ENCODE measurements at places on chromosomes 3 and 15.

GRCh38 chr3:156143136-156143535, 22.8 kb downstream of the KCNAB1 start:
- DNase-seq = no peak

GRCh38 chr3:94378322-94378721, 315.5 kb downstream of the NSUN3 start:
- no peak for DNase-seq

DNA sequence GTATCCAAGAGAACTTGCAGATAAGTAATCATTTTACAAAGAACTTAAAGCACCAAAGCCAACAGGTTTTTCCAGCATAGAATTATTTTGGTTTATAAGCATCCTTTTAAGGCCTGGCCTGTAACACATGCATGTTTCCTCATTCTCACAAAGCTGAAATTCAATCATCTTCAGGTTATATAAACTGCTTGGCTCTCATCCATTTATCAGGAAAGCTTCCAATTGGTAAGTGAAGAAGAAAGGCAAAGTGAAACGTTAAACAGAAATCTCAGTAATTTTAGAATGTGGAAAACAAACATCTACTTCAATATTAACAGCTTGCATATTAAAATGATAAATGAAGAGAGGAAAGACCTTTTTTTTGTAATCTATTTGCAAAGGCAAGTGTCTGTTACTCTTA, 1.6 kb downstream of the SERP1 start:
- DNase-seq = no peak

DNA sequence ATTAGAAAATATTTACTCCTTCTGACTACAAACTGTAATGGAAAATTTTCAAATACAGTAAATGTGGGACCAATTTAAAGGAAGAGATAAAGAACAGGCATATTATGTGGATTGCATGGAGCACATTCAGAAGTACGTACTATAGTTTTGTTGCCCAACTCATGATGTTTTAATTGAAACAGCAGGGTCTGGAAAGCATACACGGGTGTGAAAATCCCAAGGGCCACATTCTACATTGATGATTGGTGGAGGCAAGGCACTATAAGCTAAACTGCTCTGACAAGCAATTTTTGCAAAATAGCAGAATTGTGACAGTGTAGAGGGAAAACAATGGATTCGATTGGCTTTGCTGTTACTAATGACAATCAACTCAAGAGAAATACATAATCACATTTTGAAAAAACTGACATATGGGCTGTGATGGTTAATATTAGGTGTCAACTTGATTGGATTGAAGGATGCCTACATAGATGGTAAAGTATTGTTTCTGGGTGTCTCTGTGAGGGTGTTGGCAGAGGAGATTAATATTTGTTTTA, 458.6 kb downstream of the PYDC2 start:
- no peak for DNase-seq

DNA sequence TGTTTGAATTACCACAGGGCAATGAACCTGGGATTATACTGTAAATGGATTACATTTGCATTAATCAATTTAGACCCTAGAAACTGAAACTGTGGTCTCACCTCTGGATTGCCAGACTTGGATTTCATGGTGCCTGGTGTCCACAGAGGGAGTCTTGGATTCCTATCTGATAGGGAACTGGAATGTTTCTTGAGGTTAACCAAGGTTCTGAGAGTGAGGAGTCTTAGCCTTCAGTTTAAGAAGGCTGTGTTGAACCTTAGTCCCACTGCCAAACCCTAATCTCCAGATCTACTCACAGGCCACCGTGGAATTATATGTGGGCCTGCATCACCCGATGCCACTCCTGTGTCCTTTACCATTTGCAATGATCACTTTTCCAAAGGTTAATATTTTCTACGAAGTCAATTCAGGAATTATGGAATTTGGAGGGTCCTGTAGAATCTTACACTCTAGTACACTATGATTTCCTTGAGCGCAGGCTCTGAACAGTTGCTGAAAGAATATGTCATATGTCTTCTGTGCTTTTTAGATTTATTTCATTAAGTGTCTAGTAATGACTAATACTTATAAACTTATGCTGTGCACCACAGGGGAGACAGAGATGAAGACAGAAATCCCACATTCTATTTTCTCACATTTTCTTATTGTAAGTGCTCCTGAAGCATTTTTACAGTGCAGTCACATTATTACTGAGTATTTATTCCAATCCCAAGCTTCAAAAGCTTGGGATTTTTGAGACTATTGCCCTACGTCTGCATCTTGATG, 87.9 kb downstream of the EFL1 start:
- no peak for DNase-seq

GRCh38 chr15:99526671-99527070, 39.1 kb upstream of the MEF2A start:
- DNase-seq = no peak

GRCh38 chr3:138950006-138950644, 3.1 kb downstream of the FOXL2NB start:
- no peak for DNase-seq

- DNase-seq = no peak
These were observed 709.4 kb downstream of the ZNF385D start for GRCh38 chr3:21041621-21042020.

GRCh38 chr3:3918763-3919162, 119.5 kb downstream of the LRRN1 start:
- no peak for DNase-seq

DNA sequence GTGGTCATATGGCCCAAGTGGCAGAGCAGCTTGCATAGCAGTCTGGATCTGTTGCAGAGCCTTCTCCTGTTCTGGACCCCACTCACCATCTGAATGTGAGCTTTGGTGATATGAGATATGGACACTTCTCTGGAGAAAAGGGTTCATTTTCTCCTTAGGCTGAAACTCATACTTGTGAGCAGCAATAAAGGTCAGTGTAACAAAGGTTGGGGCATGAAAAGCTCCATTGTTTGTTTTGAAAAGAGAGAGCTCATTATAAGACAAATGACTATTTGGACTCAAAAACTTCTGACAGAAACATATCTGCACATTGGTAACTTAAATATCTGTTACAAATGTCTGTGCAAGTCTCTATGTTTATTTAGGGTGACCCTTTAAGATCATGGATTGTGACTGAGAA, 517.3 kb downstream of the MFSD1 start:
- DNase-seq = no peak

GRCh38 chr3:187445356-187445755, 77.2 kb downstream of the RTP4 start:
- no peak for DNase-seq

DNA sequence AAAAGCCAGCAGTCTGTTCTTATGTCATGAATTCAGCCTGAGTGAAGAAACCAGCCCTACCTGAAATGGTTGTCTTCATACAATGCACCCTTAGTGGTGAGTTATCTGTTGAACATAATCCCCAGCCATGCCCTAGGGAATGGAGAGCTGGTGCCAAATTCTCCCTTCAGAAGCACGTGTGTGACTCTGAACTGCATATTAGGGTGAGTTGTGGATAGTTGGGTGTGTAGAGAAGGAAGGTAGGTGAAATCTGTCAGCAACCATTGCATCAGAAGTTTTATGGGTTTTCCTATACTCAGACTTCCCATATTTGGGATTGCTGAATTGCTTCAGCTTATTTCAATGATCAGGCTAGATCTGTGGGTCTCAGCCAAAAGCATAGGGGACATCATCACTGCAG, 46.5 kb upstream of the TP63 start:
- no peak for DNase-seq

DNA sequence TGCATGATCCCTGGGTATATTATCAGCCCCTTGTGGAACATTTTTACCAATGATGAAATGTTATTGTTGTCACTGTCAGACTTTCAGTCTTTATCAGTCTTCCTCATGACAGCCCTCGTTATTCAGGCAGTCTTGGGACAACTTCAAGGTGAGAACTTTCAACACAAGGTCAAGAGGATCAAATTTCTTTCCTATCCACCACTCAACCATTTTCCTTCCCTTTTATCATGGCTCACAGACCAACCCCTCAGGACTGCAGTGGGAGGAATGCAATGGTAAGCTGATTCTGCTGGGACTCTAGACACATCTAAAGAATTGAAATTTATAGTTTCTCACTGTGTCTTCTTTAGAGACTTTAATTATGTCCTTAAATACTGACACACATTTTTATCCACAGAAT, 107.0 kb upstream of the LSAMP start:
- no peak for DNase-seq

GRCh38 chr3:43093006-43093405, 12.9 kb downstream of the POMGNT2 start:
- DNase-seq = no peak

DNA sequence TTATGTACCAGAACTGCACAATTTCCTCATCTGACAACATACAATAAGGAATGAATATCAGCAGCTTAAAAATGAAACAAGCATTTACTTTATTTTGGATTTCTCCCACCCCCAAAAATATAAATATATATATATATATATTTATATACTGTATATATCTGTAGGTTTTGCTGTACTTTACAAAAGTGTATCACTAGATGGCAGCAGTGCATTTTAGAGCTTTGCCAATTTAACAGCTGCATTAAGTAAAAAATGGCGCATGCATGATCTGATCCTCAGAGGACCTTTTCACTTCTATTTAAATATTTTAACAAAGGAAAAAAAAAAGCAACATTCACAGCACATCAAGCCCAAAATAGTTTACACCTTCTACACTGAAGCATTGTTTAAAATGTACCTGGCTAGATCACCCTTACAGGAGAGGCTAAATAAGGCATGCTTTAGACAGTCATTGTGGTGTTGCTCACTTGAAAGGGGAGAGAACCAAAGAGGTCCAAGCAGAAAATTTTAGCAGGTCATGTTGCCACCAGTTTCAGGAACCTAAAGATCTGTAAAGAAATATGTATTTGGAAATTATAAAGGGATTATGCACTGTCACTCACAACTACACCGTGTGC, 72.6 kb downstream of the NPTN start:
- DNase-seq = no peak

- DNase-seq = no peak
These were observed 4.4 kb downstream of the ARHGAP31 start for GRCh38 chr3:119298565-119298941.

Data from stimulated activated CD4-positive, alpha-beta T cell treated with anti-CD3 and anti-CD28 coated beads, Interleukin-12 subunit alpha, Interleukin-12 subunit beta, amount 100 ng/mL, for 4 hours (primary cell).